ENCODE measurements at places on chromosomes 5 and 9.

DNA sequence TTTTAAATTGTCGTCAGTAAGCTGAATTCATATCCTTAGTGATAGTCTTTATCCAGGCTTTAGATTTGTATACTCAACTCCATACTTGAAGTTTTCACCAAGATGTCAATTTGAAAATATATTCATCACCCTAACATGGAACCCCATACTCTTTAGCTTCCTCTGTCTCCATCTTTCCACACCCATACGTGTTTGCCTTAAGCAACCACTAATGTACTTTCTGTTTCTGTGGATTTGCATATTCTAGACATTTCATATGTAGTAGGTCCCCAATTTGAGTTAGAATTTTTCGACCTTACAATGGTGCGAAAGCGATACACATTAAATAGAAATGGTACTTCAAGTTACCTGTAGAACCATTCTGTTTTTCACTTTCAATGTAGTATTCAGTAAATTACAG, 65.2 kb downstream of the NSD1 start:
- DNase-seq = no peak

- DNase-seq = no peak
These were observed 147.7 kb downstream of the SREK1 start for GRCh38 chr5:66291771-66292170.

DNA sequence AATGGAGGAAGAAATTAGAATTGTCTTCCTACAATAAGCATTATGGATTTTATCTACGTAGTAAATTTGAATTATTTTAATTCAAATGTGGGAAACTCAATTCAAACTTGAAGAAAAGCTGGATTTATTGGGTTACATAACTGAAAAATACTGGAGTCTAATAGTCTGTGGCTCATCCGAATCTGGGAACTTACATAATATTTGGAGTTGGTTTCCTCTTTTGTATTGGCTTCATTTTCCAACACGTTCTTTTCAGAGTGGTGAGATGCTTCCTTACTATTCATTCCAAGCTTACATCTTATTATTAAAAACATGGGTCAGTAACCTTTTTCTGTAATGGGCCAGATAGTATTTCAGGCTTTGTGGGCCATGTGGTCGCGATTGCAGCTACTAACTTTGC, 164.8 kb downstream of the ARHGAP26 start:
- no peak for DNase-seq

DNA sequence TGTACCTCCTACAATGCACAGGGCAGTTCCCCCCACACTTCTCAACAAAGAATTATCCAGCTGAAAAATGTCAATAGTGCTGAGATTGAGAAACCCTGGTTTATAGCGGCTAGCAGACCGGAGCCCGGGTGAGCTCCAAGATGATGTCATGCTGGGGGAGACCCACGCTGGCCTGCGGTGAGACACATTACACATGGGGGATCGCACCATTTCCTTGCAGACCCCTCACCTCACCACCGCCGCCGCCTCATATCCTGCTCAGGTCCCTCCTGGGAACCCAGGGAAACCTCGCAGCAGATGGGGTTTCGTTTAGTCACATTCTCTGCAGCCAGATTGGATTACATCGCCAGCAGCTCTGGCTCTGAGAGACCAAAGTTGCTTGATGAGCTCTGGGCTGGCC, 14.7 kb upstream of the TNC start:
- no peak for DNase-seq

- DNase-seq = no peak
These were observed 21.7 kb upstream of the HOMER1 start for GRCh38 chr5:79535477-79536192.

GRCh38 chr9:37992924-37993349, 76.1 kb downstream of the SHB start:
- DNase-seq = no peak

GRCh38 chr9:136153381-136154065, 34.8 kb upstream of the TMEM250 start:
- DNase-seq = no peak

GRCh38 chr5:142426129-142427014, 101.6 kb upstream of the SPRY4 start:
- peak; percentile 91 for DNase-seq

- DNase-seq = no peak
These were observed 560.6 kb upstream of the CYLC2 start for GRCh38 chr9:102434545-102434944.

DNA sequence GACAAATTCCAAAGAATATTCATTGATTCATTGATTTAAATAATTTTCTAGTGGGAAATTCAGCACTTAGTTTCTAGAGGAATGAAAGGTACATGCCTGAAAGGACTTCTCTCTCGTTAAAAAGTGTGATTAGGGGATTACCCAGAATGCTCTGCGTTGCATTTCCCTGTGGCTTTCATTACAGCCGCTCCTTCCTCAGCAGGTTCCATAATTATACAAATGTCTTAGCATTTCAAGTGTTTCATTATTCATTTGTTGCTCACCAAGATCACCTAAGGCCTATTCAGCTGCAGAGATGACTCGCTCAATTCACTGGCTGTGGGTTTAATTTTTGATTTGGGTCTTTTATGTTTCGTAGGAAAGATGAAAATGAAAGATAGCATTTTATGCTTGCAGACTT, 52.8 kb downstream of the SPATA31C2 start:
- no peak for DNase-seq

Measured in smooth muscle cell of the brain vasculature (primary cell).